ENCODE measurements at places on chromosomes 12 and 14.

DNA sequence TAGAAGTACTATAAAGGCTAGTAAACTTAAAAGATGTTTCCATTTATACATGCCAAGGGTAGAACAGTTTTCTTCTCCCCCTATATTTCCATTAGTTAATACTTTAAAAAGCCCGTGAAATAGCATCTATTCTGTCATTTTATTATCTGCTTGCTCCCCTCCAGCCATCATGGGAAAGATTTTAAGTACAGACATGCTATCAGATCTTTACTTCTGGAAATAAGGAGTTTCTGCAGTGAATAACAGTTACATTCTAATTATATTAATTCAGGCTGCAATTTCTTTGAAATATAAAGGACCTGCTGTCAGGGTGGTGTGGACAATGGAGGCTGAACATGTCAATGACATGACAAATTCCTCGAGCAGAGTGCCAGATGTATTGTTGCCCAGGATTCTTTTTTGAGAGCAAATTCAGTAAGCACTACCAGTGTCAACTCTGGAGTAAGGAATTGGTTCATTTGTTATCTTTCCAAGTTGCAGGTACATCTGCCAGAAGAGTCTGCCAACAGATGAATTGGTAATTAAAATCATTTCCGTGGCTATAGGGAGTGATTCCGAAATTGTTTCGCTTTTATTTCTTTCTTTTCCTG is 151.3 kb downstream of the BTG1 start:
- DNase-seq = no peak

- DNase-seq = peak; percentile 71
Observed at GRCh38 chr14:75333606-75334548, 55.2 kb downstream of the FOS start.

- DNase-seq = peak; percentile 9
Observed at GRCh38 chr12:55681142-55682077, 26.3 kb downstream of the ITGA7 start.

DNA sequence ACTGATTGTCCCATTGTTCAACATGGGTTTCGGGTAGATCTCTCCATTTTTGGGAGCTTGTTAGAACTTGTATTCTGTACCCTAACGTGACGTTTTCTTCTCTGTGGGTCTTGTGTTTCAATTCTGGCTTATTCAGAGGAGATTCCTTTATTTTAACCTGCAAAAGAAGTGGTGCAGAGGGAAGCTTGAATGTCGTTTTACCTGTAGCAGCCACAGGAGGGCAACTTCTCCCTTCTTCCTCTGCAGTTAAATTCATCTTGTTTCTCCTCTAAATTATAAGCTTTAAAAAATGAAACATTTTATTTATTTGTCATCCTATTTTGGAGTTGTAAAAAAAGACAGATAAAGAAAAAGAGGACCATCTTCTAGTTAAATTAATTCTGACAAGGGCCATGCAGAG is 13.7 kb upstream of the CLEC4D start:
- no peak for DNase-seq

DNA sequence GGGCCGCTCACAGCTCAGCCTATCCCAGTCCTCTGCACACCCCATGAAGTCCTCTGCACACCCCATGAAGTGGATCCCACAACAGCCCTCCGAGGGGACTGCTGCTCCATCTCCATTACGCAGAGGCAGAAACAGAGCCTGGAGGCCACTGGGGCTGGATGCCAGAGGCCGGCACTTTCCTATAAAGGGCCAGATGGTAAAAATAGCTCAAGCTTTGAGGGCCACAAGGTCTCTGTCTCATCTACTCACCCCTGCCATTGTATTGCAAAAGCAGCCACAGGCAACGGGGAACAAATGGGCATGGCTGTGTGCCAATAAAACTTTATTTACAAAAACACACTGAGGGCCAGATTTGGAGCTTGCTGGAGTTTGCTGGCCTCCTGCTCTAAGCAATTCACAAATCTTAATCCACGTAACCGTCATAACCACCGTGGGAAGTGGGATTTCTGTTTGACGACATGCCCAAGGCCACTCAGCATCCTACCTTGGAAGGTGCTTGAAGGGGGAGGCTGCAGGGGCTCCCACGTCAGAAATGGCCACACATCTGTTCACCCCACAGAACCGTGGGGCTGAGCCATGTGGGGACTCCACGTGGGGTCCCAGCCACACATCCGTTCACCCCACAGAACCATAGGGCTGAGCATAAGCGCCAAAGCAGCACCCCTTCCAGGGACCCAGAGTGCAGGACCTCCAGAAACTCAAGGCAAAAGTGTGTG is 92.0 kb downstream of the NCOR2 start:
- no peak for DNase-seq

Measured in activated CD8-positive, alpha-beta T cell treated with anti-CD3 and anti-CD28 coated beads for 36 hours (primary cell).